ENCODE measurements at places on chromosomes 5 and 9.
A peak's percentile ranks its signal among the peaks of the same experiment; 100 is the strongest.

DNA sequence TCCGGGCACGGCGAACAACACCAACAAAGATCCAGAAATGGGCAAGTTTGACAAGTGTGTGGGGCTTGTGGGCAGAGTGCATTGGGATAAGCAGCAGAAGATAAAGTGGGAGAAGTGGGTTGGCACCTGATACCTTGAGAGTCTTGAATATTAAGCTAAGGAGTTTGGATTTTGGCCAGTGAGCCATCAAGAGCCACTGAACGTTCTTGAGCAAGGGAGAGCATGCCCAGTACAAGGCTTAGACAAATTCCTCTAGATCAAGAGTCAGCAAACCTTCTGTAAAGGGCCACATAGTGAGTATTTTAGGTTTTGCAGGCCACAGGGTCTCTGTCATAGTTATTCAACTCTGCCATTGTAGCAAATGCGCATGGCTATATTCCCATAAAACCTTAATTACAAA, 26.6 kb upstream of the TRMT10B start:
- no peak for DNase-seq

DNA sequence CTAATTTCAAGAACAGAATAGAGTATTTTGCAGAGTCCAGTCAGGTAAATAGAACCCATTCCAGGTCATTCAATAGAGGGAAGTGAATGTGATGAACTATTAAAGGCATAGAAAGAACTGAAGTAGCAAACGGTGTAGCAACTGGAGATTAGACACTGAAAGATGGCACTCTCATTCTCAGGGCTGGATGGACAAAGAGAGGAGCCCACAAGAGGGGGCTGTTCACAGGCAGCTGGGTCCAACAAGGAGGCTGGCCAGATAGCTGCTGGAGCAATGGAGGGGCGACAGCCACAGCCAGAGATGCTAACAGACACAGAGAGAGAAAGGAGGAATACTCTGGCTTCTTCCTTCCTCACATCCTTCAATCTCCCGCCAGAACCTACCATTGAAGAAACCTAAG, 93.1 kb upstream of the SMARCA2 start:
- no peak for DNase-seq

- DNase-seq, result no peak
Measured at GRCh38 chr5:73359395-73359794, 89.2 kb downstream of the FOXD1 start.

GRCh38 chr9:5575000-5575399, 53.9 kb upstream of the RIC1 start:
- no peak for DNase-seq

DNA sequence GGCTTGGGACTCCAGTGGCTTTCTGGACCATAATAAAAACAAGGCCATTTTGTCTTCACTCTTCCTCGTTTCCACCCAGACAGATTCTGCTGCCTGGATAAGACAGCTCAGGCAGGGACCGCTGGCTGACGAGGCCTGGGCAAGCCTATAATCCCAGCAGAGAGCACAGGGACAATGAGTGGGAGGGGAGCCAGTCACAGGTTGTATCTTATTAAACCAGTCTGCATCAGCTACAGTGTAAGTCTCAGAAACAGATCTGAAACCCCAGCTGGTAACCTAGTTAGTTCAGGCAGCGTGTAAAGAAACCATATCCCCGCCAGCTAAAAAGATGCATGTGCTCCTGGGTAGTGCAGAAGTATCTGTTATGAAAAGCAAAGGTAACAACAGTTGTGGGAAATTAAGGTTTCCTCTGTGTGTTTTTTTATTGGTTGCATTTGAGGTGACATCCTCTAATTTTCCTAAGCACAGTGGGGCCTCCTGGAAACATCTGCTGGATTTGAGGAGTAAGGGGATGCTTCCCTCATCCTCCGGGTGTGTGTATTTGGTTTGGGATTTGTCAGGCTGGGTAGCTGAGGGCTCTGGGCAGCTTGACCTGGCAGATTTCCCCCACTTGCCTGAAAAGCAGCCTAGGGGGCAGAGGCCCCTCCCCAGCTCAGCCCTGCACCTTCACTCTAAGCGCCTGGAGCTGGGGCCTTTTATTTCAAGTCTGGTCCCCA, 15.2 kb upstream of the TAL2 start:
- no peak for DNase-seq

DNA sequence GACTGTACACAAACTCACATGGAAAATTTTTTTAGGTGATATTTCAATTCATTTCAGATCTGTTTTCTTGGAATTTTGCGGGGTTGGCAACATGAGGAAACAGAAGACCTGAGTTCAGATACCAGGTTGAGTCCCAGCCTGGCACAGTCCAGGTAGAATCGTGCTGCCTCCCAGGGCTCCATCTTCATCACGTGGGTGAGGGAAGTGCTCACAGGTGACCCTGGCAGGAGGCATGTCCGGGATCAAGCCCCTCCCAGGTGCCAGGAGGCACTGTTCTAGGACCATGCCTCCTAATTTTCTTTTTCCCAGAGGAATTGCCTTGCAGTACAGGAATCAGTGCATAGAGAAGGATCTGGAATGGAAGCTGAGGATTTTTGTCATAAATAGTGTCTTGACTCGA, 318.3 kb upstream of the IRX4 start:
- no peak for DNase-seq

DNA sequence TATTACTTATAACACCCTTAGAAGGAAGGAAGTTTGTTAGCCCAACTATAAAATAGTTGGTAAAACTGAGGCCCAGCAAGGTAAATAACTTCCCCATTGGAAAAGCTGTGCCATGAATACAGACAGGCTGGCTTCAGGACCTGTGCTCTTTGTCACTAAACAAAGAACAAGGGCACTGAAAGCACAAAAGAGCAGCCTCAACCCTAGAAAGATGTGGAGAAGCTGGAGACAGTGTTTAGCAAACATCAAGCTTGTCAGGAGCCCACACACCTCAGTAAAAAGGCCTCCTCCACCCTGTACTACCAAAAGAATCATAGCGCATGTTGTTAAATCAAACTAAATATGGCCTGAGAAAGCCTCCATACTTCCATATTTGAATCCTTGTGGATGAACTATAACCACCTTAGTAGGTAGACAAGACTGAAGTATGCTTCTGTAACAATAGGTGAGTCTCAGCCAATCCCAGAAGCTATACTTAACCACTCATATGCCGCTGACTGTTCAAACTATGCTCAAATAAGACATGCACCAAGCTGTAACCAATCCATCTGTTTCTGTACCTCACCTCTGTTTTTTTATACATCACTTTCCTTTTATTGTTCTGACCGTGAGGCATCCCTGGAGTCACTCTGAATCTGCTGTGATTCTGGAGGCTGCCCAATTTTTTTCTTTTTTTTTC, 18.4 kb upstream of the SCGB3A2 start:
- no peak for DNase-seq

DNA sequence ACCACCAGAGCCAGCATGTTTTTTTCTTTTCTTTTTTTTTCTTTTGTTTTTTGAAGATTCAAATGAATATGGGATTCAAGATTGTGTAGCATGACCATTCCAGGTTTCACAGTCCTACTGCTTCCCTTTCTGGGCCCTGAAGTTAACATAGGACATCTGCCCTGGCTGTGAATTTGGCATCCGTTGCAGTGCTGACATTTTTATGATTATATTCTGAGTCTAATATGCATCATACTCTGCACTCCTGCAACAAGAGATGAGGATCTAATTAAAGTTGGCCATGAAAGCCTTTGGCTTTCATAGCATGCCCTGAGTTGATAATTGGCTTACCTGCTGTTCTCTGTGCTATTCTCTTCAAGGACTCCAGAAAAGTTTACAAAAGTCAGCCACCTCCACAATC, 29.8 kb downstream of the C5orf22 start:
- no peak for DNase-seq

GRCh38 chr9:105330755-105331154, 86.3 kb downstream of the SLC44A1 start:
- no peak for DNase-seq

GRCh38 chr5:131589510-131590348, 45.3 kb downstream of the RAPGEF6 start:
- DNase-seq, result peak; percentile 69

GRCh38 chr5:116415989-116416388, 158.6 kb downstream of the SEMA6A start:
- no peak for DNase-seq

DNA sequence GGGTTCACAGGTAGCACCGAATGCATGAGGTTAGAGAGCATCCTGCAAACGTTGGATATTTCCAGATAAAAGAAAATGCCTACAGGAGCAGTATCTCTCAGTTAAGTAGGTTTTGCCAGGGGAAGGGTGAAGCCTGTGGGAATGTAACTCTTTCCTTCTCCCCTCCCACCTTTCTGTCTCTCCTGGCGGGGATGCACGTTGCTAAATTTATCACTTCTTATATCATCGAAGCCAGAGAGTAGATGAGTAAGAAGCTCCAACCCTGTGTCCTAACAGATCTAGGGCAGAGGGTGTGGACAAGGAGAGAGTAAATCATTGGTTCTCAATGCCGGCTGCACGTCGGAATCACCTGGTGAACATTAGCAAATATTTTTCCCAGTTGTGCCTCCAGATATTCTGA, 457.5 kb downstream of the ENC1 start:
- DNase-seq, result no peak

GRCh38 chr9:6307551-6308096, 20.6 kb upstream of the TPD52L3 start:
- DNase-seq, result peak; percentile 23

- DNase-seq, result no peak
Measured at GRCh38 chr5:139105621-139106071, 92.5 kb downstream of the SIL1 start.

DNA sequence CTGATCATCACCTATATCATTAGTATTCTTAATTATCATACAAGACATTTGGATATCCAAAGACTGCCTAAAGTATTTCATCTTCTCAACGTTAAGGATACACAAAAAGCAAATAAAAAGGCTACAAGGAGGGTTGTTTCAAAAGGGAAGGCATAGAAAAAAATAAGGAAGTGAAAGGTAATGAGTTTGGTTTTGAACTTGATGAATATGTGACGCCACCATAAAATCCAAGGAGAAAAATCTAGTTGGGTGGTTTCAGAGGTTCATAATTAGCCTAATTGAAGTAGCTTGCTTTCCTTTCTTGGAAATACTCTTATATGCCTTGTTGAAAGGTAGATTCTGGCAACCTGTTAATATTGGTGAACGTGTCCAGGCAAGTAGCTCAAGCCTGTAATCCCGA, 96.1 kb upstream of the SGCD start:
- no peak for DNase-seq

- no peak for DNase-seq
Measured at GRCh38 chr5:156147261-156147943, 179.6 kb upstream of the SGCD start.

- no peak for DNase-seq
Measured at GRCh38 chr5:43202380-43202779, 10.4 kb downstream of the NIM1K start.

DNA sequence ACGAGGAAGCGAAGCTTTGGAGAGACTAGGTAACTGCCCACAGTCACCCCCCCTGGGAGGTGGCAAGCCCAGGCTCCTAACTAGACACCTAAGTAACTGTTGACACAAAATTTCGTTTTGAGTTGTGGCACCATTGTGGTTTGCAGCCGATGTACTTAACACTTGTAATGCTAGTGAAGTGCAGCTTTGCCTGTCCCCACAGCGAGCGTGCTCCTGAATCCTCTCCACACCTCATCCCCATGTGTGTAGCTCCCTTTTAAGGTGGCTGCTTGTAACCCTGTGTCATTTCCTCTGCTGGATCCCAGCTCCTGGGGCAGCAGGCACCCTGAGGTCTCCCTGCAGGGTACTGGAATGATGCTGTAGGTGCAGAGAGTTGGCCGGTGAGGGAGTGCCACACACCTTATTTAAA, 114.9 kb downstream of the TRIO start:
- DNase-seq, result no peak

DNA sequence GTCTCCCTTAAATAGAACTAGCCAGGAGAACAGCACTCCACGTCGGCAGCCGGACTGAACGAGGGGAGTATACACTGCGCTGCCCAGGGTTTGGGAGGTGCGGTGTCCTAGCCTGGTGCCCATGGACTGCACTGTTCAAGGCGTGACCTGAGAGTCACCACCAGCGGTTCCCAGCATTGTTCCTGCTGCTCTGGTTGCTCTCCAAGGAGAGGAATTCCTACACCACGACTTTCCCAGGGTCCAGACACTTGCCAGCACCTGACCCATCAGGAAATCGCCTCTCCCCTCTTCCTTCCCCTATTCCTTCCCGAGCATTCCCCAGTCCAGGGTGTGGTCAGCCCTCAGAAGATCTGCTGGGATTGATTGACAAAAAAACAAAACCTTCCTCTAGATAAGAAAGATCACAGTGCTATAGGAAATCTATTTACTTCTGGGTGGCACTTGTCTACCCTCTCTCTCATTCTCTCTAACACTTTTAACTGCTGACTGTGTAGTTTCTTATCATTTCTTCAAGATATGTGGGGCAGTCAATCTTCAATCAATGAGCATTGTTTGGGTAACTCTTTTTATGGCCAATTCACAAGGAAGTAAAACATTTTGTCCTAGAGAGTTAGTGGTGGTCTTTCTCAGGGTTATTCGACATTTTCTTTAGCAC, 297.8 kb upstream of the ACTBL2 start:
- DNase-seq, result peak; percentile 64

GRCh38 chr9:6584881-6585597, 60.5 kb downstream of the GLDC start:
- DNase-seq, result peak; percentile 59

- no peak for DNase-seq
Measured at GRCh38 chr9:30775236-30775635, 1609.2 kb upstream of the ACO1 start.

DNA sequence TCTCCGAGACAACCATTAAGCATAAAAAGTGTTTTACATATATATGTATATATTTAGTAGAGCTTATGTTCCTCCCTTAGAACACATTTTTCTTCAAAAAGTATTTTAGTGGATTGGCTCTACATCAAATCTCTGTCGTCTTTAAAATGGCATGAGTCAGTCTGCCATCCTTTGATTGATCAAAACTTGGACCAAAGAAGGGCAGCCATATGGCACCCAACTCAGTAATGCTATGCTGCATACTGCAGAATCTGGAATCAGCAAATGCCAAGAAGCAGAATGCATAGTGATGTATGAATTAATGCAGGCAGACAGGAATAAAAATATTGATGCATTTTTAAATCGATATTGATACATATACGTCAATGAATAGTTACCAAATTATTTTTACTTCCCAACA, 1074.4 kb downstream of the PTPRD start:
- DNase-seq, result no peak

DNA sequence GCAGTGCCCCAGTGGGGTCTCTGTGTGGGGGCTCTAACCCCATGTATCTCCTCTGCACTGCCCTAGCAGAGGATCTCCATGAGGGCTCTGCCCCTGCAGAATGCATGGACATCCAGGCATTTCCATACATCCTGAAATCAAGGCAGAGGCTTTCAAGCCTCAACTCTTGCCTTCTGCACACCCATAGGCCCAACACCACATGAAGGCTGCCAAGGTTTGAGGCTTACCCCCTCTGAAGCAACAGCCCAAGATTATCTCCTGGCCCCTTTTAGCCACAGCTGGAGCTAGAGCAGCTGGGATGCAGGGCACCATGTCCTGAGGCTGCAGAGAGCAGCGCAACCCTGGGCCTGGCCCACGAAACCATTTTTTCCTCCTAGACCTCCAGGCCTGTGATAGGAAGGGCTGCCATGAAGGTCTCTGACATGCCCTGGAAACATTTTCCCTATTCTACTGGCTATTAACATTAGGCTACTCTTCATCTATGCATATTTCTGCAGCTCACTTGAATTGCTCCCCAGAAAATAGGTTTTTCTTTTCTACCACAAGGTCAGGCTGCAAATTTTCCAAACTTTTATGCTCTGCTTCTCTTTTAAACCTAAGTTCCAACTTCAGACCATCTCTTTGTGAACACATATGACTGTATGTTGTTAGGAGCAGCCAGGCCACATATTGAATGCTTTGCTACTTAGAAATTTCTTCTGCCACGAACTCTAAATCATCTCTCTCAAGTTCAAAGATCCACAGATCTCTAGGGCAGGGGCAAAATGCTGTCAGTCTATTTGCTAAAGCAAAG, 18.4 kb downstream of the NR3C1 start:
- DNase-seq, result no peak

Measured in renal cortical epithelial cell (primary cell).